Stimulated activated CD4-positive, alpha-beta T cell treated with anti-CD3 and anti-CD28 coated beads, Interleukin-15, amount 100 ng/mL, for 1 hour (primary cell): ENCODE measurements at places on chromosomes 6 and 20.

DNA sequence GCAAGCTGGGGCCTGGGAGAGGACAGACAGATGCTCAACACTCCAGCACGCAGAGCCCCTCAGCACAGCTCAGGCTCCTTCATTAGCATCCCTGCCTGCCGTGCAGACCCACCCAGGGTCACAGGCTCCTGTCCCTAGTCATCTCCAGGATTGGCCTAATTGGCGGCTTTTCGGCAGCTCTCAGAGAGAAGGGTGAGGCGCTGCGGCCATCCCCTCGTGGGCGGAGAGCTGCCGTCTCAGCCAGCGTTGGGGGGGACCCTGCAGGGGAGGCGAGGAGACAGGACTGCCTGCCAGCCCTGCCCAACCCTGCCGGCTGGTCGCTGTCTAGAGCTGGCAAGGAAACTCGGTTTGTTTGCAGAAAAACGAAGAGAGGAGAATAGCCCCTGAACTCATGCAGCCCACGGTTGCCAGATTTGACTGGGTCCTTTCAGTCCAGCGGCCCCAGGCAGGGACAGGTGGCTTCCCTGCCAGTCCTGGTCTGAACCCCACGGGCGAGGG is 26.8 kb downstream of the BHLHE23 start:
- no peak for DNase-seq

GRCh38 chr6:110282412-110282811 is 75.7 kb downstream of the METTL24 start:
- no peak for DNase-seq

DNA sequence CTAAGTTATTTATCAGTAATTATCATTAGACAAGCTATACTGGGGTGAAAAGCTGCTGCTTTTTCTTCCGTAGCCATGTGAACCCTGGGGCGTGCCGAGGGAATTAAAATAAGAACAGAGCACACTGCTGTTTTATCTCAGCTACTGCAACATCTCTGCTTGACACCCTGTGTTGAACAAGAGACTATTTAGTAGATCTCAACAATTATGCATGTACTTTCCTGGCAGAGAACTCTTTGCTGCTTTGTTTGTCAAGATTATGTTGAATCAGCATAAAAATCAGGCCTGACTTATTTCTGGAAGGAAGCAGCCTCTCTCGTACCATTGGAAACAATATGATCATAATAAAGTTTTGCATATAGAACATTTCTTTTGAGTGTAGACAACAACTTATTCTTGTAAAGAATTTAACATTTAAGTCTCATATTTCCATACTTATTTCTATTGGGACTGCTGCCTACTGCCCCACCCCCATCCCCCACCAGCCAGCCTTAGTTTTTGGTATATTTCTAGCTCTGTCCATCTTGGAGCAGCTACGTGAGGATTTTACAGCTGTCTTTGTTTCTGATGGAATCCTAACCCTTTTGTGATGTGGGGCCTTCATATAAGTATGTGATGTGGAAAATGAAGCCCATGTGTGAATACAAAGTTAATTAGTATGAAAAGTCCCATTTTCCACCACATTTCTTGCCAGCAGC is 1011.4 kb downstream of the KIF16B start:
- no peak for DNase-seq

DNA sequence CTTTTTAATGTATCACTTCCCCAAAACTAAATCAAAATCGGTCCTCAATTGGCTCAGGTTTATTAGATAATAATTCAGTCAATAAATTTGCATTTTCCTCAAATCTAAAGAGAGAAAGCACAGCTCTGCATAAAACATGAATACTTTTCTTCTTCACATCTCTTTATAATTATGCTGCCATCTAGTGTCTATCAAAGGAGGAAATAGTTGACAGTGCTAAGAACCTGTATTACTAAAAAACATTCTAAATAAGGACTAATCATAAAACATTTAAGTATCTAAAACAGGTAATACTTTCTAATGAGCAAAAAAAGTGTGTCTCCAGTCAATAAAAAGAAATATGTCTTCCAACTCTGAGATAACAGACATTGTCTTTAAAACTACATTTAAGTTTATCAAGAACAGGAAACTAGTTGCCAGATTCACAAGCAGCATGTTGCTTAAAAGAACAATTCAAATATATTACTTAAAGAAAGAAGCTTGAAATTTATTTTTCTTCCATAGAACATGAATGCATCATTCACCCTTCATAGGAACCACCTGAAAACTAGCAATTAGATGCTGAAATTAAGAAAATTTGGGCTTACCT is 56.5 kb upstream of the DST start:
- DNase-seq: no peak

GRCh38 chr6:167044696-167045095 is 45.5 kb downstream of the CEP43 start:
- DNase-seq: no peak

- no peak for DNase-seq
These were observed 1357.3 kb upstream of the CITED2 start for GRCh38 chr6:140731741-140732140.

GRCh38 chr6:116369540-116369939 is 1.2 kb upstream of the DSE start:
- DNase-seq: no peak

DNA sequence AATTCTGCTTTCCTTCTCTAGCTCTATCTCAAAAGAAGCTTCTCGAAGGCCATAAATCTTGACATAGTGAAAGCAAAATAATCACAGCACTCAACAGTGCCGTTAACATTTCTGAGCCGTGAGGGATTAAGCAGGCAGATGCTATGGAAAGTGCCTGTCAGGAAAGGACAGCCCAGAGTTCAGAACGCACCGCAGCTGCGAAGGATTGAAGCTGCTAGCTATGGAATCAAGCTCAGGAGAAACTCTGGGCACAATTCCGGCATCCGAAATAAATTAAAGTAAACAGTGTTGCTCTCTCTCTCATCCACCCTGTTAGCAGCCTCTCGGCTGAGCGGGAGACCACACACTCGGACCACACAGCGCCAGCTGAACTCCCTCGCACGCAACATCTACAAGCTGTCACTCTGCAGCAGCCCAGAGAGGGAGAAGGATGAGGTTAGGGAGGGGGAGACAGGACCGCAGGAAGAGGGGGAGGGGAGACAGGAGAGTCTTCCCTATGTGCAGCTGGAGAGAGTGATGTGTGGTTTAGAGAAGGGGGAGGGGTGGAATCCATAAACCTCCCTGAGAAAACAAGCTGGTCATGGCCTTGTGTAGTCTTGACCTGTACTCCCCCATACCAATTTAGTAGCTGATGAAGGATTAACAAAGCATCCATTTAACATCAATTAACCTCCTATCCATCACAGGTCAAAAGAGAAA is 9.0 kb downstream of the EXOC2 start:
- DNase-seq: no peak
